HAP-1 (cell line): ENCODE measurements at places on chromosomes 2 and 18.

- no peak for DNase-seq
These were observed 63.7 kb downstream of the COBLL1 start for GRCh38 chr2:164777847-164778461.

- DNase-seq: no peak
These were observed 21.8 kb downstream of the NDUFB3 start for GRCh38 chr2:201093573-201093972.

- DNase-seq: no peak
These were observed 3.0 kb downstream of the SH2D6 start for GRCh38 chr2:85421260-85422071.

DNA sequence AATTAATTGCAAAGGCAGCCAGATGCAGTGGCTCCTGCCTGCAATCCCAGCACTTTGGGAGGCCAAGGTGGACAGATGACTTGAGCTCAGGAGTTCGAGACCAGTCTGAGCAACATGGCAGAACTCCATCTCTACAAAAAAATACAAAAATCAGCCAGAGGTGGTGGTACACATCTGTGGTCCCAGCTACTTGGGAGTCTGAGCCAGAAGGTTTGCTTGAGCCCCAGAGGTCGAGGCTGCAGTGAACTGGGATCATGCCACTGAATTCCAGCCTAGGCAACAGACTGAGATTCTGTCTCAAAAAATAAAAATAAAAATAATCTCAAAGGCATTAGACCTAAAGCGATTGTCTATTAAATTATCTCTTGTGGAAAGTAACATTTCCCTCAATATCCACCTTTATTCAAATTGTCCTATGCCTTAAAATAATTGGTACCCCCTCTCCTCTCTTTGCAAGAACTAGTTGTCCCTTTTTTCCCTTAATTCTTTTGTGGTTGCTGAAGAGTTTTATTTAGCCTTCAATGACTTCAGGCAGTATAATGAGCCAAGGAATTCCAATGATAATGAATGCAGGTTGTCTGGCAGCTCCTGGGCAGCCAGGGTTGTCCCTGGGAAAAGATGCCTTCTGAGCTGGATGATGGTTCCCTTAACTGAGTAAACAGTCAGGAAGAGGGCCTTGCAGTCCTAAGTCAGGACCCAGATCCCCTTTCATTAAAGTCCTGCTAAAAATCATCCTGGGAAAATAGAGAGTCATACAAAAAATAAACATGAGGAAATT, 32.2 kb downstream of the GPR75 start:
- no peak for DNase-seq

DNA sequence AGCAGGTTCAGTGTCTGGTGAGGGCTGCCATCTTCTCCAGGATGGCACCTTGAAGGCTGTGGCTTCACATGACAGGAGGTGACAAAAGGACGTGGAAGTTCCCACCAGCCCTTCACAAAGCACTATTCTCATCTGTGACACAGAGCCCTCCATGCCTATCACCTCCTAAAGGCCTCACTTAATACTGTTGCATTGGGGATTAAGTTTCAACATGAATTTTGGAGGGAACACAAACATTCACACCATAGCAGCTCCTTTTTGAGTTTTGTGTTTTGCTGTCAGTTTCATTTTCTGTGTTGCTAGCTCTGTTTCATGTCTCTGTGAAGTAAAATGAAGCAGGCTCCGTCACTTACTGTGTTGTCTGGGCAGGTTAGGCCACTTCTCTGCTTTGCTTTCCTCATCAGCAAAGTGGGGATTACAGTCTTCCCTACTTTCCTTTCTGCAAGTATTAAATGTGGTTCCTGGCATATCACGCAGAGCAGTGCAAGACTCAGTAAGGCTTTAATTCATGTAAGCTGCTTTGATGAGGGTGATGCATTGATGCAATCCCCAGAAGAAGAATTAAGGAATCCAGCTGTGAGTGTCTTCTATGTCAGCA, 31.6 kb downstream of the LIMS1 start:
- DNase-seq: no peak
